ENCODE measurements at places on chromosomes 5 and 9. TPM values are rescaled to one million over a fixed set of nuclear protein-coding genes. Genes with fewer than 3 reads are reported as not detected.
A peak's percentile ranks its signal among the peaks of the same experiment; 100 is the strongest.

The CCDC192 gene
- not detected for polyA plus RNA-seq

The PCDHB7 gene
- 0.08 TPM for polyA plus RNA-seq

The PTGS1 gene
- polyA plus RNA-seq, result 5.9 TPM

The PCDHB3 gene
- not detected for polyA plus RNA-seq

The SCGB3A1 gene
- polyA plus RNA-seq, result 1.7 TPM

The CCNO gene
- 0.22 TPM for polyA plus RNA-seq

The ADGRD2 gene
- polyA plus RNA-seq, result not detected

The ZCCHC10 gene
- 28.6 TPM for polyA plus RNA-seq

GRCh38 chr5:173907686-173908371, 19.7 kb downstream of the CPEB4 start:
- no peaks in the 10 kb centered on the region for H3K27me3 ChIP-seq
- peak overlapping the region; percentile 66 for H3K27ac ChIP-seq
- no peaks in the 10 kb centered on the region for H3K36me3 ChIP-seq
- peaks cover 46% of the 10 kb centered on the region for H3K4me1 ChIP-seq

DNA sequence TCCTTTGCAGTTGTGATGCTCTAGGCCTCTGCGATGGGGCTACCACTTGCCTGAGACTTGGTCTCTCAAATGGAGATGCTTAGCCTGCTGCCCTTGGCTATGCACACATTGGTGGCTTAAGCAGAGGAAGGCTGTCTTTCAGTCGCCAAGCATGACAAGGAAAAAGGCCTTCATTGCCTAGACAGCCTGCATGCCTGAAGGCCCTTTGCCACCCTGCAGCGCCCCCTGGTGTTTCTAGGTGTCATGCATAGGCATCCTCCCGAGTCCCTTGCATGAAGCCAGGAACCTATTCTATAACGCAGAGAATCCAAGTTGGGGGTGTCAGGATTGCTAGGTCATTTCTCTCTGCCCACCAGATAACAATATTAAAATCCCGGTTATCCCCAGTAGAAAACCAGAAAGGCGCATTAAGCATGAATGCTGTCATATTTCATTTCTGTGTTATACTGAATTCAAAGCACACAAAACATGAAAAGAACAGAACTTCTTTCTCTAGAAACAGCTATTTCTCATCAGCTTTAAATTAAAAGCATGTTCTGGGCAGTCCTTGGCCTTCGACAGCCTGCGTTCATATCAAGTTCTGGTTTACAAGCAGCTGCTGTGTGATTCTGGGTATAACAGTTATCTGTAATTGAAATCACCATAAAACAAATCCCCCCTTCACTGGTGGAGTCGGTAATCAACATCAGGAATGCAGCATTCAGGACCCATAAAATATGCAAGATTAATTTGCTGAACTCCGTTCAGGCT, 59.7 kb upstream of the TRPC7 start:
- no peak overlapping the region for H3K4me3 ChIP-seq
- H3K4me1 ChIP-seq, result no peaks in the 10 kb centered on the region
- no peak overlapping the region for H3K27ac ChIP-seq
- DNase-seq, result peak; percentile 78
- H3K27me3 ChIP-seq, result no peaks in the 10 kb centered on the region

DNA sequence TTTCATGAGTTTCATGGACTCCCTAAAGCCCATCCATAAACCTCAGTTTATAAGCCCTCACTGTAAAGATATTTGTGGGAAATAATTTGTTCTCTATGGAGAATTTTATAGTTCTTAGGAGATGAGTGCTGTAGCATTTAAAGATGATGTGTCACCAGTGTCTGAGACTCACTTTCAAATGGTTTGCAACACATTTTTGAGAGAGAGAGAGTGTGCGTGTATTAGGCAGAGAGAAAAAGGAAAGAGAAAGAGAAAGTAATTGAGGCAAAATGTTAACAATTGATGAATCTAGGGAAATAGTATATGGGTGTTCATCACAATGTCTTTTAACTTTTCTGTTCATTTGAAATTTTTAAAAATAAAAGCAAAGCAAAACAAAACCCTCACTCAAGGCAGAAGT, 479.0 kb downstream of the ZSWIM6 start:
- no peak overlapping the region for H3K4me3 ChIP-seq
- H3K27ac ChIP-seq, result no peak overlapping the region
- H3K4me1 ChIP-seq, result no peaks in the 10 kb centered on the region
- H3K36me3 ChIP-seq, result no peaks in the 10 kb centered on the region
- H3K27me3 ChIP-seq, result peaks cover 4% of the 10 kb centered on the region
- DNase-seq, result no peak

- no peak for DNase-seq
- H3K4me3 ChIP-seq, result no peak overlapping the region
- no peaks in the 10 kb centered on the region for H3K4me1 ChIP-seq
Measured at GRCh38 chr9:116377179-116377798, 223.7 kb downstream of the PAPPA start.

DNA sequence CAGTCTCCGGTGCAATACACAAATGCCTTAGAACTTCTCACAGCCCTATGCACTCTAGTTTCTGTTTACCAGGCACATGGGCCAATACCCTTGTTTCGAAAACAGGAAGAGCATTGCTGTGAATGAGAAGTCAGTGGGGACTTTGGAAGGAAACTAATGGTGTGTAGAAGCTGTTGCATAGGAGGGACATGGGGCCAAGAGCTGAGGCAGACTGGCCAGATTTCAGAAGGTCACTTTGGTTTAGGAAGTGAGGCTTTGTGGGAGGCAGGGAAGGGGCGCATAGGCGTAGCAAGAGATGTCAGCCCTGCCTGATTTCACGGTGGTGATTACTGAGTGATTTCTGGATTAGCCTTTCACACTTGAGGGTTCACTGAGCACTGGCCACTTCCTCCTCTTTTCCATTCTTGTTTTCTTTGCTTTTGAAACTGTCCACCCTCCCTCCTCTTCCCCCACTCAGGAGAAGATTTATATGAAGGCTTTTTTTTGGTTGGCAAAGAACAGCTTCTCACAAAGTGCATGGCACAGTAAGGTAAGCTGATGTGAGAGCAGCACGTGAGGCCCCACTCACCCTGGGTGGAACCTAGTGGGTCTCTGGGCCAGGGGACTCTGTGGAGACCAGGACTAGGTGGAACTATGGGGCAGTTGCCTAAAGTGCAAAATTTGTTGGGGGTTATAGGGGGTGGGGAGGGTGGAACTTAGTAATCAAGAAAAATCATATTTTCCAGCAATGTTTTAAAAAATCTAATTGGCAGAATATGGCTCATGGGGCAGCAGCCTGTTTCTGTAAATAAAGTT, 6.1 kb upstream of the TMEM252 start:
- H3K27ac ChIP-seq, result peak overlapping the region; percentile 84
- H3K4me3 ChIP-seq, result peak overlapping the region; percentile 2
- no peak for DNase-seq
- no peaks in the 10 kb centered on the region for H3K4me1 ChIP-seq
- no peaks in the 10 kb centered on the region for H3K36me3 ChIP-seq
- no peaks in the 10 kb centered on the region for H3K27me3 ChIP-seq

- peak; percentile 56 for DNase-seq
- H3K27ac ChIP-seq, result no peak overlapping the region
- peaks cover 15% of the 10 kb centered on the region for H3K27me3 ChIP-seq
Measured at GRCh38 chr9:135242406-135242805, 154.9 kb downstream of the OLFM1 start.

- H3K36me3 ChIP-seq, result no peaks in the 10 kb centered on the region
- H3K27ac ChIP-seq, result no peak overlapping the region
- H3K4me3 ChIP-seq, result no peak overlapping the region
- no peak for DNase-seq
Measured at GRCh38 chr5:102036927-102037326, 259.2 kb downstream of the SLCO4C1 start.

DNA sequence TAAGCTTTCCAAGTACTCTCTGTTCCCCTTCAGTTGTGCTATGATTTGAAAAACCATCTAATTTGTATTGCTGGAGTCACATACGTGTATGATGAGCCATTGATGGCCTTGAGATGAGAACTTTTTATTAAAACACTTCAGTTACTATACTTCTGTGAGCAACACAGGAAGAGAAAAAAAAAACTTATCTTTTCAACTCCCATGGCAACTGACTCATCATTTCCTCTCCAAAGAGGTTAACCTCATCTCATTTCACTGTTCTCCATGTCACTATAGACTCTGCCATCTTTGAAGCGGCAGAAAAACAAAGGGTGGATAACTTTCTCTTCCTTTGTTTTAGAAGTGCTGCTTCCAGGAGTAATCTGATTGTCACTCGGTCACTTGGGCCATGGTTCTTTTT, 104.3 kb upstream of the PCSK1 start:
- no peak overlapping the region for H3K4me3 ChIP-seq
- no peaks in the 10 kb centered on the region for H3K36me3 ChIP-seq
- DNase-seq, result no peak
- H3K27me3 ChIP-seq, result no peaks in the 10 kb centered on the region
- H3K4me1 ChIP-seq, result no peaks in the 10 kb centered on the region

DNA sequence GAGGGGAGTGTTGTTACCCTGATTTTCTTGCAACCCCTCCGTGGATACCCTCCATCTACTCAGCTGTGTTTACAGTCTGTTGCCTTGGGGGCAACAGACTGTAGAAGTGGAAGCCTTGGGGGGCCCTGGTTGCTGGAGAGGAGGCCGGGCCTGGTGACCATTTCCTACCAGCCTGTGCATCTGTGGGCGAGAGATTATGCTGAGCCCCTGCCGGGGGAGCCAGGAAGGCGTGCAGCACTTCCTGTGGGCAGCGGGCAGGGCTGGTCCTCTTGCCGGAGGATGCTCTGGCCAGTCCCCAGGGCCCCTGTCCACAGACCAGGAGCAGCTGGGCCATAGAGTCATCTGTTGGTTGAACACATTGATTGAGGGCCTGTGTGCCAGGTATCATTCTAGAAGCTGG, 11.1 kb downstream of the ERGIC1 start:
- no peak overlapping the region for H3K4me3 ChIP-seq
- no peaks in the 10 kb centered on the region for H3K27me3 ChIP-seq
- peaks cover 98% of the 10 kb centered on the region for H3K4me1 ChIP-seq
- peak overlapping the region; percentile 35 for H3K27ac ChIP-seq
- no peaks in the 10 kb centered on the region for H3K36me3 ChIP-seq

DNA sequence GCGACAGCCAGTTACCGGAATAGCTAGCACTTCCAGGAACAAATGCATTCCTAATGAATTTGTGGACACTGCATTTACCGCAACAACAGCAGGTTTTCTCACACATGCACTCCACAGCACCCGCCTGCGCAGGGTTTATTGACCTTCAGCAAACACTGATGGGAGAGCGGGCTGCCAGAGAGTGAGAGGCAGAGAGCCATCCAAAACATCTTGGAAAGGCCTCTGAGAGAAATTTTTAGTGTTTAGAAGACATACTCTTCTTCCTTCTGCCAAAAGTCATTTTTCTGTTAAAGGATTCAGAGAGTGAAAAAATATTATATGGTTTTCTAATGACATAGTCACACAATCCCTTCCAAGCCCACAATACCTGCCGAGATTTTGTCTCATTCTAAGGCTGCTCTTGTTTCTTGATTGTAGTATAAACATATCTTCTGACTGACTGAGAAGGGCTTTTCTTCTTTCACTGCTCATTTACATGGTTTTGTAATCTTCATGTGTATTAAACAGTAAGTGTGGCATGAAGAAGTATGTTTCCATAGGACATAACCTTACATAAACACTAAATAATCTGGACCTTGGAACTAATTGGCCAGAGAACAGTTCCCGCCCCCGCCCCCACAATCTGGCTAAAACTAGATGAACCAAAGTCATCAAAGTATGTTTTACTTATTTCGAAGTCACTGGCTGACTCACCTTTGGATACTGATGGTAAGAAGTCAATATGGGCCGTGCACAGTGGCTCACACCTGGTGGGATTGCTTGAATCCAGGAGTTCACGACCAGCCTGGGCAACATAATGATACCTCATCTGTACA, 432.5 kb upstream of the MEF2C start:
- H3K27me3 ChIP-seq, result no peaks in the 10 kb centered on the region
- DNase-seq, result no peak

DNA sequence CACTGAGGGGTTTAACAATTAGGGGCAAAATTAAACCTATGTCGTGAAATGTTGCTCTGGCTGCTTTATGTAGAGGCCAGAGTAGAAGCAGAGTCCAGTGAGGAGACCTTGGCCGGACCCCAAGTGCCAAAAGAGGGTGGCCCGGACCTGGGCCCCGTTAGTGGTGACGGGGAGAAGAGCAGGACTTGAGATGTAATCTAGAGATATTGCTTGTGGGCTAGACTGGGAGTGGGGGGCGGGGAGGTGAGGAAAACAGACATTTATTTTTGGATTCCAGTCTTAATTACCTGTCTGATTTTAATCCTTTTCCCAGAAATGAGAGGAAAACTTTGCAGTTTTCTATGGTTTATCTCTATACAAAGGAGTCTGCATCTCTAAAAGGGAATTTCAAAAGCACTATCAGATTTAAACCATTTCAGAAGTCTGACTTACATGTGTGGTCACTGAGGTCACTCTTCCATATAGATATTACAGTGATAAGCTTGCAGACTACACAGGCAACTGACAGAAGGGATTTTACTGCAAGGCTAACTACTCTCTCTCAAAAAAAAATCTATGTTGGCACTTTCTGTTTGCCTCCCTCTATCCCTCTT, 108.1 kb downstream of the MED27 start:
- no peak for DNase-seq
- H3K4me3 ChIP-seq, result no peak overlapping the region
- H3K36me3 ChIP-seq, result no peaks in the 10 kb centered on the region

DNA sequence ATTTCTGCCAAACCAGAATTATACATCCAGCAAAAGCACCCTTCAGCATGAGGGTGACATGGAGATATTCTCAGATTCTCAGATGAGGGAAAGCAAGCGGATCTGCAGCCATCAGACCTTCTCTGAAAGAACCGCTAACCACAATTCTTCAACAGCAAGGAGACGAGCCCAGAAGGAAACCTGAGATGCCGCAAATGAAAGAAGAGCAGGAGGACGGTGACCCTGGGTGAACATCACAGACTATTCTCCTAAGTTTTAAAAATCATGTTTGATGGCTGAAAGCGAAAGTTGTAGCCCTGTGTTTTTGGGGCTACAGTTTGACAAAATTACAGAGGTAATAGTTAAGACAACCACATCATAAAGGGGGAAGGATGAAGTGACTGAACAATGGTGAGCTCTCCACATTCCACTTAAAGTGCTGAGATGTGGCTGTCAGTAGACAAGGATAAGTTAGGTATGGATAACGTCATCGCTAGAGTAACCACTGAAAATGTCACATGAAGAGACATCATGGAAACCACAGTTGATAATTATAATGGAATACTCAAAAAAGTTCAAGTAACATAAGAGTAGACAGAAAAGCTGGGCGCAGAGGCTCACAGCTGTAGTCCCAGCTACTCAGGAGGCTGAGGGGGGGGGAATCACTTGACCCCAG, 31.5 kb upstream of the NSMF start:
- H3K27me3 ChIP-seq, result no peaks in the 10 kb centered on the region
- no peak for DNase-seq
- peaks cover 13% of the 10 kb centered on the region for H3K4me1 ChIP-seq
- no peak overlapping the region for H3K27ac ChIP-seq

GRCh38 chr5:36741128-36741527, 134.7 kb downstream of the SLC1A3 start:
- peaks cover 15% of the 10 kb centered on the region for H3K27me3 ChIP-seq
- H3K4me3 ChIP-seq, result no peak overlapping the region
- H3K36me3 ChIP-seq, result no peaks in the 10 kb centered on the region
- H3K4me1 ChIP-seq, result peaks cover 39% of the 10 kb centered on the region
- no peak for DNase-seq

Measured in spleen (tissue), 13 donors.